ENCODE measurements at places on chromosomes 3 and 15. TPM values are rescaled to one million over a fixed set of nuclear protein-coding genes. Genes with fewer than 3 reads are reported as not detected.

- no peak for DNase-seq
Measured at GRCh38 chr15:70439304-70439877, 324.0 kb downstream of the UACA start.

Gene APPL1
- total RNA-seq = 44.9 TPM

- peak; percentile 90 for DNase-seq
Measured at GRCh38 chr15:39118510-39118909, 462.4 kb upstream of the THBS1 start.

DNA sequence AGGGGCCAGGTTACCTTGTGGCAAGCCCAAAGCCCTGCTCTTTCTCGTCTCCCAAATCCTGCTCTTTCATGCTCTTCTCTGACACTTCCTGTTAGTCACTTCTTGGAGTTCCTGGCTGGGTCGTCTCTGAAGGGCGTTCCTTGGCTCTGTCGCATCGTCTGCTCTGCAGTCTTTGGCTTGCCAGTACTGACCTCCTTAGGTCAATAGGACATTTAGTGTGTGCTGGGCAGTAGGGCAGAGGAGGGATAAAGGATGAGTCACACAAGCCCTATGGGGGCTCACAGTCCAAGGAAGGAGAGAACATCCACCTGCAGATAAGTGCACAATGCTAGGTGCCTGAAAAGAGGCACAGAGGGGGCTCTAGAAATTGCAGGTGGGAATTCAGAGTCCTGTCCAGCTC, 87.5 kb downstream of the FAM43A start:
- DNase-seq = peak; percentile 72

Gene CCR4
- total RNA-seq = not detected

Gene GABRB3
- not detected for total RNA-seq
